NCI-H187 treated with DMSO at 0.1 percent for 48 hours (cell line): ENCODE measurements at places on chromosomes 4 and X.

DNA sequence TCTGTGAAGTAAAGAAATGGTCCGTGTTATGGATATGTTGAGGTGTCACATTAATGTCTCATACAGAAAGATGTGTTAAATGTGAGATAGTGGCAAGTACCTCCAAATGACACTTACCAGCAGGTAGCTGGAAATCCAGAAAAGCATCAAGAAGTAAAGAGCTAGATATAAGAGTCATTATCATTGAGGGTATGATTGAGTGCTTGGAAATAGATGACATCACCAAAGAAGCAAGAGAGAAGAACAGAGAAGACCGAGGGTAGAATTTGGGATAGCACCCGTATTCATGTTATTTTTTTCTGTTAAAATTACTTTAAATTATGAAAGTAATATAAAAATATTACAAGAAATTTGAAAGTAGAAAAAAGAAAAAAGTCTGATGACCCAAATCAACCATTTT lies 15.7 kb upstream of the EDA start:
- no peak for DNase-seq

DNA sequence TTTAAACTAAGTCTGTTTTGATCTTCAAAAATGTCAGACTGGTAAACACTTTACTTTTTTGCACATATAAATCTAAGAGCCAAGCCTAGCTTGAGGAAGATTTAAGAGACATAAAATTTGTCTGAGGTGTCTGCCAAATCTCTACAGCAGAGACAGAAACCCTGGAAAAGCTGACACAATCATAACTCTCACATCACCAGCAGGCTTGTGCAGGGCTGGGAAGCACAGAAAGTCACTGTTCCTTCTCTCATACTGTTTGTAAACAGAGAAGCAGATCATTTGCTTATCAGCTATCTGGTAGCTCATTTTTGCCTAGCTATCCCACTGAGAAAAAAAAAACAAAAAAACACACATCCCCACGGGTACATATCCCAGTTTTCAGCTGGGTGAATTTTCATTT lies 7.0 kb downstream of the ENOX2 start:
- DNase-seq, result no peak

- peak; percentile 21 for DNase-seq
Measured at GRCh38 chr4:25367004-25367621, 9.9 kb upstream of the ANAPC4 start.

GRCh38 chrX:151359931-151360871 lies 36.8 kb upstream of the VMA21 start:
- no peak for DNase-seq

DNA sequence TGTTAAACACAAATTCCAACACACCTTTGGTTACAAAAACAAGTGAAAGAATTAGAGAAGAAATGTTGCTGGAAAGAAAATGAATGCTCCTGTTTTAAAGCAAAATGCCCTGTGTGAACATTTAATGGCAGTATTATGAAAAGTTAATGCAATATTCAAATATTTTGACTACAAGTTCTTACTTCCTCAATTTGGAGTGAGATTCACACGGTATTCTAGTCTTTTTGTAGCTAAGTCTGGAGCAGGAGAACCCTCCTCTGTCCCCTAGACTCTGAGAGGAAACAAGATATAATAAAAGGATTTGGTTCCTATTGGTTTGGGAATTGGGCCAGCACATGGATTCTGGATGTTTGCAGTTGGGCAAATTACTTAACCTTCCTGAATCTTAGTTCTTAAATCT lies 12.7 kb downstream of the MAD2L1 start:
- DNase-seq, result no peak

- no peak for DNase-seq
Measured at GRCh38 chr4:20615486-20616260, 84.6 kb upstream of the PACRGL start.

GRCh38 chr4:164081371-164081770 lies 586.9 kb downstream of the TMA16 start:
- DNase-seq, result no peak

GRCh38 chrX:1394731-1395501 lies 3.0 kb upstream of the SLC25A6 start:
- no peak for DNase-seq

DNA sequence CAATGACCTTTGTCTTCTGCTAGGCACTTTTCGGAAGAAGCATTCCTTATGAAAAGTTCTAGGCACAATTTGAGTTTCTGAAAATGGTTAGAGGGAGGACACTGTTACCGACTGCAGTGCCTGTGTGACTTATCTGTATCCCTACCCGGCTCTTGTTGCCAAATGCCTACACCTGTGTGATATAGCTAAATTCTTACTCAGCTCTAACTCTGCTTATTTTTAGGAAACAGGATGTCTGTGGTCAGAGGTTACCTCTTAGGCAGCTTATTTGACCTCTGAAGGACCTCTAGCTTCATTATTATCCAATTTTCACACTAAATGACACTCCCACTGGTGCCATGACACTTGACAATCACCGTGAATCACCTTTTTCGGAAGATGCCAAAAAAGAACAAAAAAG lies 561.1 kb upstream of the SMIM31 start:
- no peak for DNase-seq

- DNase-seq, result no peak
Measured at GRCh38 chr4:102328045-102328444, 17.2 kb downstream of the SLC39A8 start.

- DNase-seq, result no peak
Measured at GRCh38 chr4:184380707-184381106, 93.6 kb downstream of the IRF2 start.

GRCh38 chr4:182491719-182492118 lies 248.5 kb downstream of the TENM3 start:
- DNase-seq, result peak; percentile 64

GRCh38 chrX:49110417-49110816 lies 13.1 kb downstream of the GPKOW start:
- DNase-seq, result no peak

- DNase-seq, result no peak
Measured at GRCh38 chrX:51870354-51870753, 23.1 kb upstream of the MAGED1 start.

DNA sequence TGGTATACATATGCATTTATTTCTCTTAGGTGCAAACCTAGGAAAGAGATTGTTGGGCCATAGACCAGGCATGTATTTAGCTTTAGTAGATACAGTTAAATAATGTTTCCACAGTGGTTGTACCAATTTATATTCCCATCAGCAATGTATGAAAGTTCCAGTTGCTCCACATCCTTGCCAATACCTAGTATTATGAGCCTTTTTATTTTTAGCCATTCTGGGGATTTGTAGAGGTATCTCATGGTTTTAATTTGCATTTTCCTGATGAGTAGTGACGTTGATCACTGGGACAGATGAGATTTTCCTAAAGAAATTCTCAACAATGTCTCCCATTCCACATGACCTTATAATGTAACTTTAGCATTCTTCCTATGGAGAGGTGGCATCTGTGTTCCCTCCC lies 56.9 kb downstream of the SUPT20HL2 start:
- DNase-seq, result no peak

GRCh38 chr4:21451032-21451431 lies 497.5 kb downstream of the KCNIP4 start:
- no peak for DNase-seq

DNA sequence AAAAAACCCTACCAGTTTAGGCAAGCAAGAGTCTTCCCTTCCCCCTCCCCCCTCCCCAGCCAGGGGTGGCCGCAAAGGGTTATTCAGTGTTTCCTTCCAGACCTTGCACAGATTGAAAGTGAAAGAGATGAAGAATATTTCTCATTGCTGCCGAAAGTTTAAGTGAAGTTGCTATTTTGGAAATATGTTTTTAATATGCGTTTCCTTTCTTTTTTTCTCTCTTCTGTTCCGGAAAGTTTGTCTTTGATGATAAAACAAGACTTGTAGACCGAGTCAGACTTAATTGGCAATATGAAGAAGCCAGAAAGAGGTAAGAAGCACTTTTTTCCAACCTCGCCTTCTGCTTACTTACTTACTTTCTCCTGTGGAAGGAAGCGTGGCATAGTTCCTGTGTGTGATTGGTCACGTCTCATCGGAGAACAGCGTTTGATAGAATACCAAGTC lies 58.5 kb upstream of the CLCN4 start:
- DNase-seq, result no peak

GRCh38 chr4:105645440-105645839 lies 63.0 kb downstream of the INTS12 start:
- no peak for DNase-seq

DNA sequence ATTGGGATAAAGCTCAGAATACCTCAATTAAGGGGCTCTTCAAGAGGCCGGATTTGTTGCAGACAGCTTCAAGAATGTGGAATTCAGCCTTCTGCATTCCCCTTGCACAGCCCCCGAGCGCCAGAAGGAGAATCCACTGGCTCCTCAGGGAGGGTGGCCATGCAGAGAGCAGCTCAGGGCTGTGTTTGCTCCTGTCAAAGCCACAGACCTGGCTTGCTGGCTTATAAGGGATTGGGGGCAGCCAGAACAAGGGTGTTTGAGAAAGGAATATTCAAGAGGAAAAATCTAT lies 36.8 kb downstream of the ING2 start:
- no peak for DNase-seq

- DNase-seq, result no peak
Measured at GRCh38 chr4:147987252-147987651, 255.4 kb downstream of the ARHGAP10 start.

DNA sequence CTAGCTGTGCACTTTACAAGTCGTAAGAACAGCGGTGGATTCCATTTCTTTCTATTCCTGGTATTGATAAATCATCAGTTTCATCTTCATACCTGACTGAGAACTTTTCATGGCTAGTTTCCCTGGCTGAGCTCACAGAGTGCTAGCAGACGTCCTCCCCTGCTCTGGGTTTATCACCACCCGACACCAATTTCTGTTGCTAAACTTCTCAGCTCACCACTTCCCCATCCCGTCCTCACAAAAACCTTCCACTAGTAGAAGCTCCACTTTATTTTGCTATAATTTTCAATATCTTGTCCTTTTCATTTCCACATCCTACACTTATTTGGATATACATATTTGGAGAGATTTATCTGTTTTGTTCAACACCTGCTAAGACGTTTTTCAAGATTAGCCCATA lies 869.4 kb upstream of the FRG1 start:
- DNase-seq, result no peak

GRCh38 chr4:15988222-15988621 lies 25.2 kb upstream of the FGFBP2 start:
- DNase-seq, result no peak

DNA sequence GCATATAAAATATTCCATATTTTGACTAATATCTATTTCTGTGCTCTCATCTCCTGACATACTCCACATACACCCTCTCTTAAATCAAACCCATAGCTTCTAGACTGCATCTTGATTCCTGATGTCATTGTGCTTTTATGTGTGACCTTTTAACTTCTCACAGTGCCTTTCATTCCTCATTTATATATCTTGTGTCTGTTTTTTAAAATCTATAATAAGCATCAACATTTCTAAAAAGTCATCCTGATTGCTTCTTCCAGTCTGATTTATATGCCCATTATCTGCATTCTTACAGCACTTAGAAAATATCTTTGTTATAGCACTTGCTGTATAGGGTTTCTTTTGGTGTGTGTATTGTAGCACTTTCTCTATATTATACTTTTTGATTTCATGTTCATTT lies 190.1 kb upstream of the ITM2A start:
- no peak for DNase-seq

GRCh38 chr4:179585761-179586160 lies 2143.5 kb upstream of the AGA start:
- DNase-seq, result no peak

GRCh38 chr4:23779839-23780238 lies 110.0 kb downstream of the PPARGC1A start:
- DNase-seq, result no peak

DNA sequence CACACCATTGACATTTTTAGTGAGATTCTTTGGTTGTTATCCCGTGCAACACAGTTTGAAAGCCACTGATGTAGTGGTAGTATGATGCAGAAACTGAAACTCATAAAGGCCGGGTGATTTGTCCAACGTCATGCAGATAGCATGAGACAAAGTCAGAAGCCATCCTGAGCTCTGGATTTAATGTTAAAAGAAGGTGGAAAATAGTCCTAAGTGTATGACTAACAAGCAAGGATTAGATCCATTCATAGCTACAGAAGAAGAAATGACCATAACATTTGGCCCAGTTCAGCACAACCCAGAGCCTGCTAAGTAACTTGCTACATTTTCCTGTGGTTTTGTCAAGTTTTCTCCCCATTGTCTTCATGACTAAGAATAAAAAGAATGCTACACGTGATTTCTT lies 142.4 kb downstream of the AMELX start:
- no peak for DNase-seq

DNA sequence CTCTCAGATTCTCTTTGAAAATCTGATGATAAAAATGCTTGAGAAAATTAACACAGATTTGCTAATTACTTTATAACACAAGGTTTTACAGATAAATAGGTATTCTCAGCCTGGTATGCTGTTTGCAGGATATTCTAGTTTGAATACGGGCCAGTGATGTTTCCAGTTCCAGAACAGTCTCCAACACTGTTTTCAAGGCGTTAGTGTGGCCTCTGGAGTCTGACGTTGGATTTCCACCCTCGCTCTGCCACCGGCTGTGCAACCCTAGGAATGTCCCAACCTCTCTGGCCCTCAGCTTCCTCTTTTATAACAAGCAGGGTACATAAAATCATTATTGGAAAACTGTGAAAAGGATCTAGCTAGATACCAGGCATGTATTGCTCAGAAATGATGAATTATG lies 23.8 kb upstream of the CYP4V2 start:
- DNase-seq, result no peak

GRCh38 chr4:23972187-23972586 lies 82.3 kb upstream of the PPARGC1A start:
- DNase-seq, result no peak

GRCh38 chr4:24482871-24483270 lies 101.5 kb downstream of the DHX15 start:
- DNase-seq, result no peak

- no peak for DNase-seq
Measured at GRCh38 chrX:38651625-38652601, 90.6 kb downstream of the TSPAN7 start.

DNA sequence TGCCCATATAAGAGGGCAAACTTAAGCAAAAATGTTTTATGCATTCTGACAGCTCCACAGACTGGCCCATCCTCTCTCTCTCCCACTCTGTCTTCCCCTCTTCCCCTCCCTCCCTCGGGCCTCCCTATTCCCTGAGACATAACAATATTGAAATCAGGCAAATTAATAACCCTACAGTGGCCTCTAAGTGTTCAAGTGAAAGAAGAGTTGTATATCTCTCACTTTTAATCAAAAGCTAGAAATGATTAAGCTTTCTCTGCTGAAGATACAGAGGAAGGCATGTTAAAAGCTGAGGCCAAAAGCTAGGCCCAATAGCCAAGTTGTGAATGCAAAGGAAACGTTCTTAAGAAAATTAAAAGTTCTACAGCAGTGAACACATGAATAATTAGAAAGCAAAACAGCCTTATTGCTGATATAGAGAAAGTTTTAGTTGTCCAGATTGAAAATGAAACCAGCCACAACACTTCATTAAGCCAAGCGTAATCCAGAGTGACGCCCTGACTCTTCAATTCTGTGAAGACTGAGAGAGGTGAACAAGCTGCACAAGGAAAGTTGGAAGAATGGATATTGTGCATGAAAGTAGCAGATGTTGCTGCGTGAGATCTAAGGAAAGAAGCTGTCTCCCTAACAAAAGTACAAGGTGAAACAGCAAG lies 54.9 kb downstream of the USO1 start:
- no peak for DNase-seq
